ENCODE measurements at places on chromosomes 2 and 18. TPM values are rescaled to one million over a fixed set of nuclear protein-coding genes. Genes with fewer than 3 reads are reported as not detected.

GRCh38 chr2:201883606-201884369 lies 77.5 kb downstream of the CDK15 start:
- DNase-seq, result no peak

Gene ANKAR
- total RNA-seq, result 0.74 TPM

GRCh38 chr2:228367356-228367755 lies 185.9 kb upstream of the SPHKAP start:
- DNase-seq, result no peak

DNA sequence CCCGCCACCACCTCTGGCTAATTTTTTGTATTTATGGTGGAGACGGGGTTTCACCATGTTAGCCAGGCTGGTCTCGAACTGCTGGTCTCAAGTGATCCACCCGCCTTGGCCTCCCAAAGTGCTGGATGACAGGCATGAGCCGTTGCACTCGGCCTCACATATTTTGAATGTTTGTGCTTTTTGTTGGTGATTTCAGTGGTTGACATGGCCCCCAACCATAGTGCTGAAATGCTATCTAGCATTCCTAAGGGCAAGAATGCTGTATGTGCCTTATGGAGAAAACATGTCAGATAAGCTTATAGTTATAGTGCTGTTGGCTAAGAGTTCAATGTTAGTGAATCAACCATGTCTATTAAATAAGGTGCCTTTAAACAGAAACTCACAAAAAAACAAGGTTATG lies 8.9 kb downstream of the ZAP70 start:
- no peak for DNase-seq

GRCh38 chr2:7539077-7539476 lies 621.9 kb downstream of the RNF144A start:
- DNase-seq, result no peak

- no peak for DNase-seq
Measured at GRCh38 chr2:31973665-31974064, 37.1 kb downstream of the MEMO1 start.

Gene CYBRD1
- 10.2 TPM for total RNA-seq

DNA sequence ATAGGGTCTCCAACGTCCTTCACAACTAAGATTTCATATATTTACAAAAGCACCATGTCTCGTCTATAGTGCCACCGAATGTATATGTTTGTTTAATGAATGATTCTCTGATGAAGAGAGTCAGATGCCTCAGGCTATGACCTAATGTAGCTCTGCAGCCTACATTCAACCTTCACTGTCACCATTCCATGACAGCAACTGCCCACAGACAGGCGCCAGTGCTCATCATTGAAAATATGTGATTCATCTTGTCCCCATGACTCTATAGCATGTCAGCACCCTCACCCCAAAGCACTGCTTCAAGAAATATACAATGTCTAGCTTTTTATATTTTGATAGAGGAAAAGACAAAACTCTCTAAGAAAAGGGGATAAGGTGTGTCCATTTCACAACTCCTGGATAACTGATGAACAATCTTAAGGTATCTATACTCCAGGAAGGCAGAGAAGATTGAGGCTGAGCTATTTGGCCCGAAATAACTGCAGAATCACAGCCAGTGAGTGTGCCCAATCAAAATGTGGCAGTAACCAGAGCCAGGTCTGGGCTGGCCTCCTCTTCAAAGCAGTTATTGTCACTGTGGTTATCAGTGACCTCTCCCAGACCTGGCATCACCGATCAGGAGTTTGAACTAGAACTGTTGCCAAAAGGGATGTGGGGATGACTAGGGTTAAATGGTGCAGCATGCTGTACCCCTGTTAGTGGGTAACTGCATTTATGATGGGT lies 246.6 kb downstream of the SETBP1 start:
- DNase-seq, result peak; percentile 8

Gene ME2
- 51.2 TPM for total RNA-seq

- DNase-seq, result no peak
Measured at GRCh38 chr2:67076239-67076624, 320.9 kb upstream of the ETAA1 start.

GRCh38 chr18:58104096-58104495 lies 60.1 kb downstream of the NEDD4L start:
- no peak for DNase-seq

Gene REG1B
- total RNA-seq, result not detected

DNA sequence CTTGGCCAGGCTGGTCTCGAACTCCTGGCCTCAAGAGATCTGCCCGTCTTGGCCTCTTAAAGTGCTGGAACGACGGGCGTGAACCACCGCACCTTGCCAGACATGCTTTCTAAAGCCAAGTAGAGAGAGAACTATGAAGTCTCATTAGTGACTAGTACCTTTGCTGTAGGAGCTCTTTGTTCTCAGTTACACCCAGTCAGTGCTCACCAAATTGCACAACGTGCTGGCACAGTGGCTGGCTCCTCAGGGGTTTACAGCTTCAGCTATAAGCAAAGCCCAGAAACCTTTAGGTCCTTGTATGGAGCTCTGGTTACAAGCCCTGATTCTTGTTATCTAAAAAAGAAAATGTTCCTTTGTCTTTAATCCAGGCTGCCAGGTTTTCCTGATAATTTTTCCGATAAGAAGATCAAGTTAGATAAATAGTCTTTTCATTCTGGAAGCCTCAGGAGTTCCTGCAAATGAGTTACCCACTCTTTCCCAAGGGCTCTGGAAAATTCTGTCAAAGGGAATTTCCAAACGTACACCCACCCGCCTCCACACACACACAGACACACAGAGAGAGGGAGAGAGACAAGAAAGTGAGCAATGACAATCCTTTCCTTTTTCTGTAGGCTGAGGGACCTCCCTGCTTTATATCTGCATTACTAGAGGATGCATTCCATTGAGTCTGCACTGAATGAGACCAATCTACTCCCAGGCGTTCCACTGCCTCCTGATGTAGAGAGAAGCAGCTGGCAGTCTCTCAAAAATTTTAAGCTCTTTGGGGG lies 100.2 kb upstream of the CSRNP3 start:
- no peak for DNase-seq

Gene MC2R
- not detected for total RNA-seq

DNA sequence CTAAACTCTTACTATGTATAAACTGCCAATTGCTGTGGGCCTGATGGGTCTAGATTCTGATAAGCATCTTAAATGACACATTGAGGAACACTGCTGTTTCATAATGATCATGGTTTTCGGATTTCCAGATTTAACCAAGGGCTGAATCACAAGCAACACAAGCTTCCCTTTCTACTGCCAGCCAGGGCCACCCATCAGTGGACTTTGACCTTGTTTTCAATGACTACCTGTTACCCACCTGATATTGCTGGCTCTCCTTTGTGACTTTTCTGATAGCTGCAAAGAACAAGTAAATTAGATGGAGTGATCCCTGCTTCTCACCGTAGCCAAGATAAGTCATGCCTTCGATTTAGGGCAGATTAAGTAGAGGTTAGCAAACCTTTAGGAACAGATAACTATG lies 259.0 kb downstream of the PAX3 start:
- no peak for DNase-seq

GRCh38 chr2:127763776-127764175 lies 47.2 kb downstream of the WDR33 start:
- no peak for DNase-seq

DNA sequence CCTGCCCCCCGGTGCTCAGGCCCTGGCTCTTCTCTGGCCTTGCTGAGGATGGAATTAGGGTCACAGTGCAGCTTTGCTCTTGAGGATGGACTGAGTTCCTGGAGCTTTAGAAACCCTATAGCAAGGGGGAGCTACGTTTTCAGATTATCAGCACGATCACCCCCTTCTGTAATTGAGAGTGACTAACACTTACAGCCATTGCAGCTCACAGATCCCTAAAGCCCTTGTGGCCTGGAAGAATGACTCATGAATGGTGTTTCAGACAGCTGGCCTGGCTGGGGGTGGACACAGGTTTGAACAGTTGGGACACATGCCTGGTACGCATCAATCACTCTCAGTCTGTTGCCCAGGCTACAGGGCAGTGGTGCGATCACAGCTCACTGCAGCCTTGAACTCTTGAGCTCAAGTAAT lies 79.7 kb upstream of the IGFBP5 start:
- DNase-seq, result peak; percentile 96

DNA sequence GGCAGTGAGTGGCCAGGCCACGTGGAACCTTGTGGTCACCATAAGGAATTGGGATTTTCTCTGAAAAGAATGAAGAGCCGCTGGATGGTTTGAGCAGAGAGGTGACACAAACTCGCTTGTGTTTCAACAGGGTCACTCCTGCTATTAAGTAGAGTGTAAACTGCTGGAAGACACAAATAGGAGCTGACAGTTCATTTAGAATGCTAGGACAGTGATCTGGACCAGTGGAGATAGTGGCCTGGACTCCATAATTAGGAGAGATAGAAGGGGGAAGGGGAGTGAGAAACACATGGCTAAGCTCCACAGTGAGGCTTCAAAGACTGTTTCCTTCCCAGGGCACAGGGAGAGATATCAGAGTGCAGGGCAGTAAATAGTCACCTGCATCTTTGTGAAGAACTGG lies 381.1 kb upstream of the ST6GAL2 start:
- no peak for DNase-seq

DNA sequence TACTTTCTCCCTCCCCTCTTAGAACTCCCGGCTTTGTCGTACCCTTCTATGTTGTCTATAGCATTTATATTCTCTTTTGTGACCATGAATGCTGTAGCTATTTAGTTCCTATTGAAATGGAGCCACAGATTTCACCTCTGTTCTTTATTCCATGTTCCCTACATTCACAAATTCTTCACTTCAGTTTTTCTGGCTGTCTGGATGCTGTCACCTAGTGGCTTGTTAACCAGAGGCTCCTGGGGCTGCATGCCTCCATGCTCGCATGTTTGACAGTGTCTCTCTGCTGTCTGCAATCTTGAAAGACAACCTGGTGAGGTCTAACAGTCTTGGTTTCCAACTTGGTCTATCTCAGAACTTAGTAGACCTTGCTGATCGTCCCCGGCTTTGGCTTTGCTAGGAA lies 48.2 kb downstream of the CFAP221 start:
- no peak for DNase-seq

- DNase-seq, result no peak
Measured at GRCh38 chr2:197197895-197198311, 112.7 kb downstream of the ANKRD44 start.

GRCh38 chr2:101109451-101110118 lies 41.6 kb downstream of the TBC1D8 start:
- DNase-seq, result no peak

DNA sequence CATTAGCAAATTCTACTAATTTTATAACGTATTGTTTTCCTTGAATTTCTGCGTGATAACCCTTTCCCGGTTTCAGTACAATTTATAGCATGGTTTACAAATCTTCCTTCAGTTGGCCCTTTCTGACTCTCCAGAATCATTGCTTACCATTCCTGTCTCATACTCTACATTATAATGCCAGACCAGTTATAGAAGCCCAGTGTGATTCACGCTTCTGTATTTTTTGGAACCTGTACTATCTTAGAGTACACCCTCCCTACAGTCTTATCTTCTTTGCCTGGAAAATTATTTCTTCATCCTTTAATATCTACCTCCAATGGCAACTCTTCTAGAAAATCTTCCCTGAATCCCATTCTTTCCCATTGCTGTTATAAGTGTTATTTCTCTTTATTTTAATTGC lies 391.6 kb upstream of the SYT4 start:
- no peak for DNase-seq

GRCh38 chr2:220504938-220505503 lies 877.6 kb downstream of the SLC4A3 start:
- DNase-seq, result peak; percentile 68

Gene CNDP1
- not detected for total RNA-seq

- DNase-seq, result peak; percentile 17
Measured at GRCh38 chr2:170714381-170715061, 616 bp upstream of the SP5 start.

DNA sequence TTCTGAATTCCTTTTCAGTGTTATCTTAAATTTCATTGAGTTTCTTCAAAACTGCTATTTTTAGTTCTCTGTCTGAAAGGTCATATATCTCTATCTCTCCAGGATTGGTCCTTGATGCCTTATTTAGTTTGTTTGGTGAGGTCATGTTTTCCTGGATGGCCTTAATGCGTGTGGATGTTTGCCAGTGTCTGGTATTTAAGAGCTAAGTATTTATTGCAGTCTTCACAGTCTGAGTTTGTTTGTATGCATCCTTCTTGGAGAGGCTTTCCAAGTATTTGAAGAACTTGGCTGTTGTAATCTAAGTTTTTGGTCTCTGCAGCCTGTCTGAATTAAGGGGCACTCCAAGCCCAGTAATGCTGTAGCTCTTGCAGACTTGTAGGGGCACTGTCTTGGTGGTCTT lies 249.3 kb downstream of the ZNF385B start:
- DNase-seq, result no peak

DNA sequence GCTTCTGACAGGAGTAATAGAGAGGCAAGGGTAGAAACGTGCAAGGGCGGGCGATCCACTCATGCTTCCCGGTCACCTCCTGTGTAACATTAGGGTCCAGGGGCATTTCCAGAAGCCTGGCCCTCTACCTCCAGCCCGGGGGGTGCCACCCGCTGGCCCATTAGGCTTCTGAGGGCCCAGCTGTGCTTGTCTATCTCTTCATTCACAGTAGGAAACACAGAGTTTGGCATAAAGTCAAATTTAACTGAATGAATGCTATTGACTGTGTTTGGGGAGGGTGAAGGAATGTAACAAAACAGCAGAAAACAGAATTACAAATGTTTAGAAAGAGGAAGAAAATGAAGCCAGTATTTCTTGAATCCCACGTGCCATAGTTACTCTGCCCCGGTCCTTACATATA lies 112.4 kb upstream of the SLC66A3 start:
- DNase-seq, result no peak

GRCh38 chr18:63292831-63293683 lies 26.5 kb downstream of the BCL2 start:
- DNase-seq, result no peak

DNA sequence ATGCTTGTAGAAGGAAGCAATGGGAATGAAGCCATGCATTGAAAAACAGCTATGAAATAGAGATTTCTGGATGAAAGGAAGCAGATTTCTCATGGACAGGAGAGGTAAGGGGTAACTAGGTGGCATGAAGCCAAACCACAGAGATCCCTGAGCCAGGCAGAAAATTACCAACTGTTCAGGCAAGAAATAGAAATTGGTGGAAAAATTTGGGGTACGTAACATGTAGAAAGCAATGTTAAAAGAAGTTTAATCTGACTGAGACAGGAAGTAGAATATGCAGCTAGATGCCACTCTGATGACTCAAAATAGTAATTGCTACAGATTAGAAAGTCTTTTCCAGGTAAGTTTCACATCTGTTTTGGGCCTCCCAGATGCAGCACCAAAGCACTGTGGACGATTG lies 928.5 kb upstream of the CELF4 start:
- no peak for DNase-seq

Gene EHD3
- 2.6 TPM for total RNA-seq

DNA sequence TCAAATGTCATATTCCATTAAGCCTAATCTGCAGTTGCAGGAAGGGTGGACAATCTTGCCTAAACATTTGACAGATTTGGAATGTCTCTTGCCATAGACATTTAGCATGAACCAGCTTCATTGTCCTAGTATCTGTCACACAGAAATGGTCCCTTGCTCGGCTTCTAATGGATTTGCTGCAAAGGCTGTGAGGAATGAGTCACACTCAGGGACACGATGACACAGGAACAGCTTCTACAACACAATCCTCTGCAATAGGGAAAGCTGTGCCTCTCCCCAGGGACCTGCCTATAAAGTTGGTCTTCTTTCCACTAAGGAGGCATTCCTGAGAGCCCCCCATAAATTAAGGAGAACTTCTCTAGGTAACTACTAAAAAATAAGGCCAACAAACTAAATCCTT lies 155.1 kb upstream of the L3MBTL4 start:
- no peak for DNase-seq
